Astrocyte of the hippocampus (primary cell): ENCODE measurements at places on chromosomes 5 and 9.
A peak's percentile ranks its signal among the peaks of the same experiment; 100 is the strongest.

- DNase-seq = no peak
These were observed 309.7 kb downstream of the TLE1 start for GRCh38 chr9:81379655-81380054.

DNA sequence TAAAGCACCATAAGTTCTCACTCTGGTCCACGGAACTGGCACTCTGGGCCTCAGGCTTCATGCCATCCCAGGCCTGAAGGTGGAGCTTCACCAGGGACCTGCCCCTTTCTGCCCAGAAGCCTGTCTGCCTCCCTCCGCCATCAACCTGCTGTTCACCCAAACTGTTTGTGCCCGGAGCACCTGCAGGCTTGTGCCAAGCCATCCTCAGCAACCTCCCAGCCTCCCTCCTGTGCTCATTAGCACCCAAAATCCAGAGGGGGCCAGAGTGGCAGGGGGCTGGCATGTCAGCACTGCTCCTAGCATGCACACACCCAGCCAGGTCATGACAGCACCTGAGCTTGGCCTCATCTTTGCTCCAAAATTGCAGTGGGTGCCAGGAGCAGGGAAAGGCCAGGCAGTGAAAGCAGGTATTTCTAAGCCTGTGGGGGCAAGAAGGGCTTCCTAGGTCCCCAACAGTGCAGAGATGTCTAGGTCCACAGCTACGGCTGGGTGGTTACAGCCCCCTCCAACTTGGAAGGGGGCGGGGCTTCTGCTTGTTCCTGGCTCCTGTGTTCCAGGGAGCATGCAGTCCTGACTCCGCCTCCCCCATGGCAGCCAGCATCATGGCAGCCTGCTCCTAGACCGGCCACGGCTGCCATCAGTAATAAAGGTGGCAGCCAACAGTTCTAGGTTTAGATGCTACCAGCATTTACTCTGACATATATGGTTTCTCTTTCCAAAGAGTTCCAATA lies 85.1 kb downstream of the GIN1 start:
- DNase-seq = no peak

DNA sequence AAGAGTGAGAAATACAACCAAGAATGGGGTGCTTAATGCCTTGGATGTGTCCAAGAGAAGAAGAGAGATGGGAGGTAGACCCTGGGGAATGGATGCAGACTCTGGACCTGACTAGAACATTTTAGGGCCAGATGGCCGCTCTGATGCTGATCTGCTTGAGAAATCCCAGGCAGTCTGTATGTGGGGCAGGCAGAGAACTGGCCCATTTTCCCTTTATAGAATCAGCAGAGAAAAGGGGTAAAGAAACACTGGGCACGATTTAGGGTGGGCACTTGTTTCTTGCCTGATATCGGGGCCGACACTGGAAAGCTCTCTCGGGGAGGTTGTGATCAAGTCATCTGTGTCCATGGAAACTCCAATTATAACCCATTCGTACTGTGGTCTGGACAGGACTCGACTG lies 118.5 kb upstream of the FSTL4 start:
- no peak for DNase-seq

GRCh38 chr5:172839669-172840431 lies 5.8 kb downstream of the ERGIC1 start:
- DNase-seq = no peak

DNA sequence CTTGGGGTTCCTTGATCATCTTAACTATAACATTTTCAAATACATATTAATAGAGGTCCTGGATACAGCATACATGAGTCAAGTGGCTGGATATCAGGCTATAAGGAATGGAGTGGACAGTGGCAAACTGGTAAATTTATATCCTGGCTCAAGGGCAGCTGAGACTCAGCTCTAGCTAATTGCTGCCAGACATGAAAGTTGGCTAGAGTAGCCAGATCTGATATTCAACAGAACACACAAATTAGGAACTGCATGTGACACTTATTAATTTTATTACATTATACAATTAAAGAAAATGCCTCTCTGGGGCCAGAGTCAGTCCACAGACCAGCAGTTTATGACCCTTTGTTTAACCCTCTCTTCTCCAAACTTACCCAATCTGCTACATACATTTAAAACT lies 206.5 kb downstream of the KCTD16 start:
- DNase-seq = no peak

- peak; percentile 36 for DNase-seq
These were observed 99.1 kb downstream of the FBXO38 start for GRCh38 chr5:148482697-148483462.

DNA sequence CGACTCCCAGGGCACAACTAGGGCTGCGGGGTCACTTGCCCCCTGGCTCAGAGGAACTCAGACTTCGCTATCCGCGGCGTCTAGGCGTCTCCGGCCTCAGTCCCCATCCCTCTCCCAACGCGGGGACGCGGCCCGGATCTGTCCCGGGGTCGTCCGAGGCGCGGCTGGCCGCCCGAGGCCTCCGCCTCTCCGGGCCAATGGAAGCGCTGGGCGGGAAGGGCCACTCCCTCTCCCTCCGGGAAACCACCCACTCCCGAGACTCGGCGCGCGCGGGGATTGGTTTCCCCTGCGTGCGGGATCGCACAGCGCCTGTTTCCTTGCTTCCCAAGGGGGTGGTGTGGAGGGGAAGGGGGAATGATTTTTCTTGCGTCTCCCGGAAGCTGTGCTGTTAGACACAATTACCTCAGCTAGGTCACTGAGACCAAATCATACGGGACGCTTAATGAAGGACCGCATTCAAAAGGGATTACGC lies 38.3 kb downstream of the NR2F1 start:
- DNase-seq = peak; percentile 93

GRCh38 chr5:56094579-56095361 lies 100.0 kb upstream of the IL6ST start:
- DNase-seq = no peak

- peak; percentile 41 for DNase-seq
These were observed 40.5 kb upstream of the TMC1 start for GRCh38 chr9:72480921-72481320.
